ENCODE measurements at places on chromosomes 3 and 15.

DNA sequence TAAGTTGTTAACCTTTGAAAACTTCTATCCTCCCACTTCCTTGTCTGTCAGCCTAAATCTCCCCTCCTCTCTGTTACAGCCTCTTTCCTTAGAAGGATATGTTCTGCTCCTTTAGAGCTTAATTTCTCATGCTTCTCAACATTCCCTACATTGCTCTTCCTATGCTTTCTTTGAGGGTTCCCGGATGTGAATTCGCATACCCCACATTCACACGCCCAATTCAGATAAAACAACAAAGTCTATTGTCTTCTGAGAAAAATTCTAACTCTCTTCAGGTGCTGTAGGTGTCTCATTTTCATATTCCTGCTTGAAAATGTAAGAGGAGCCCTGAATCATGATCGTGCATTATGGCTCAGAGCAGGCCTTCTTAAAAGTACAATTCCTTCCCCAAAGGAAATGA lies 171.8 kb upstream of the DPH6 start:
- no peak for DNase-seq

- no peak for DNase-seq
These were observed 319.8 kb upstream of the LRRFIP2 start for GRCh38 chr3:37494216-37494615.

- DNase-seq: no peak
These were observed 125.8 kb downstream of the PGPEP1L start for GRCh38 chr15:98881526-98882520.

- no peak for DNase-seq
These were observed 232.1 kb downstream of the NR1D2 start for GRCh38 chr3:24177201-24177600.

DNA sequence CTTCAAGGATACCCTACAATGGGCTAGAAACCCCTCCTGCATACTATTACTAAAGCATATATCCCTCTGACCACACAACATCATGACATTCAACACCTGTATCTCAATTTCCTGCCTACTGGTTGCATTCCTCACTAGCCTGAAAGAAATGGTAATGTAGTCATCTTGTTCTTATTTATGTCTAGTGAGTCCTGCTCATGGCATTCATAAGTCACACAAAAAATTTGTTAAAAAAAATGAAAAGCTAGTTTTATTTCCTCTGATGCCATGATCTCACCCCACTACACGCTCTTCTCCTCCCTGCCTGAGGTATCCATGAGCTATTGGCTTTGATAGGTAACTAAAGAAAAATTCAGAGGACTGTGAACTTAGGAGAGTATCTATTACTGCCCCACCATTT lies 284.5 kb downstream of the ZNF385D start:
- DNase-seq: no peak

- DNase-seq: no peak
These were observed 19.8 kb downstream of the CDV3 start for GRCh38 chr3:133593243-133593642.

DNA sequence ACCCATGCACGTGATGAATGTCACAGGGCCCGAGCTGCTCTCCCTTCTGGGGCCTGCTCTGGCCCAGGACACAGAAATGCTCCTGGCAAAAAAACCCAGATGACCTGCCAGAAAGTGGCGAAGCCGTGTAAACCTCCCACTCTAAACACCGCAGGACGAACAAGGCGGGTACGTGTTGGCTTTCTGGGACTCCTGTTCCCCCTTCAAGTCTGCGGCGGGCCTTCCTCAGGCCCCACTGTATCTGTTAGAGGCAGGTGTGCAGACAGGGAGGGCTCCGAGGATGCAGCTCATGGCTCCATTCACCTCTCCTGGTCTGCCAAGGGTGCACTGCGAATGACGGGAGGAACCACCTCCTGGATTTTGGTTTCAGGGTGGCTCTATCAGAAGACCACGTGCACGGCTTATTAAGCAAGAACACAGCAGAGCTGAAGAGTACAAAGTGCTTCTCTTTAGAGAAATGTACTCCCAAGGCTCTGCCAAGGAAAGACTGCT lies 173.8 kb downstream of the ADAMTS17 start:
- no peak for DNase-seq

- no peak for DNase-seq
These were observed 20.1 kb downstream of the SRGAP3 start for GRCh38 chr3:9229325-9229724.

GRCh38 chr3:122214711-122215110 lies 31.2 kb downstream of the CASR start:
- DNase-seq: no peak

DNA sequence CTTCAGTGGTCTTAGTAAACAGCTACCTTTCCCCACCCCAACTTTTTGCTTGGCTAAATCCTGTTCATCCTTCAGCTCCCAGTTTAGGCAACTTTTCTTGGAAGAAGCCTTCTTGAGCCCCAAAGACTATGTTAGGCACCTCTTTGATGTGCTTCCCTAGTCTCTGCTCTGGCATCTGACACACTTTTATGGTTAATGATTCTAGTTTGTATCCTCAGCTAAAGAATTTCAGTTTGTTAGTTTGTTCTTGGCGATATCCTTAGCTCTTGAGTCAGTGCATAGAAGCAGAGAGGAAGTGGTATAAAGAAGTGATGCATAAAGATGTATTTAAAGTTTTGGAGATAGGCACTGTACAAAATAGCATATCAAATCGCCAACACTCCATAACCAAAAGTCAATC lies 168.4 kb downstream of the WDR72 start:
- no peak for DNase-seq

DNA sequence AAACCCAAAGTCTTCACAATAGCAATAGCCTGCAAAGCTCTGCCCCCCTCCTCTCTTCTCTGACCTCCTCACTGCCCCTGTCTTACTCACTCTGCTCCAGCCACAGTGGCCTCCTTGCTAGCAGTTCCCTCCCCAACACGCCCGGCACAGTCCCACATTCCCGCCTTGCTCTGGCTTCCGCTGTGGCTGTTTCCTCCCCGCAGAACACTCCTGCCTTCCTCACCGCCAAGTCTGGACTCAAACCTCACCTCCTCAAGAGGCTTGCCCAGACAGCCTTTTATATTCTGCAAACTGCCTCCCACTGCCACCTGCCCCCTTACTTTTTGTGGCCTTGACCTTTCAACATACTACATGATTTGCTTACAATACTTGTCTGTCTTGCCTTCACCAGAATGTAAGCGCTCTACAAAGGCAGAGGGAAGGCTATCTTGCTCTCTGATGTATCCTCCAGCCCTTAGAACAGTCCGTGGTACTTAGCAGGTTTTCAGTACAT lies 406 bp upstream of the MPI start:
- no peak for DNase-seq

DNA sequence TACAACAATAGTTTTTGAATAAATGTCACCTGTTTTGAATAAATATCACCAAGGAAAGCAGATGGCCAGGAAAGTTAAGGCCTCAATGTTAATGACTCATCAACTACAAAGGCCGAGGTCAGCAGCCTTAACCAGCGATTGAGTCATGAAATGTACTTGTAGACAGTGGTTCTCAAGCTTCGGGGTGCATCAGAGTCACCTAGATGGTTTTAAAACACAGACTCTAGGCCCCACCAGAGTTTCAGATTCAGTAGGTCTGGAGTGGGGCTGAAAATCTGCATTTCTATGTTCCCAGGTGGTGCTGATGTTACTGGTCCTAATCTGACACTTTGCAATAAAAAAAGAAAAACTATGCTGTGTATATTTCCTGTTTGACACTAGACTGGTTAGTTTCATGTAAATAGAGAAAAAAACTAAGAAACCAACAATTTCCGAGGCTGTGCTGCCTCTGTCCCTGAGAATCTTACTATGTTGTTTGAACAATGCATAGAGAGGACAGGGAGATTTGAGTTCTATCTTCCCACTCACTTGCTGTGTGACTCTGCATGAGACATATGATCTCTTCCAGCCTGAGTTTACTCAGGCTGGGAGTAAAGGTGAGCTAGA lies 9.8 kb downstream of the RAB27A start:
- DNase-seq: no peak

DNA sequence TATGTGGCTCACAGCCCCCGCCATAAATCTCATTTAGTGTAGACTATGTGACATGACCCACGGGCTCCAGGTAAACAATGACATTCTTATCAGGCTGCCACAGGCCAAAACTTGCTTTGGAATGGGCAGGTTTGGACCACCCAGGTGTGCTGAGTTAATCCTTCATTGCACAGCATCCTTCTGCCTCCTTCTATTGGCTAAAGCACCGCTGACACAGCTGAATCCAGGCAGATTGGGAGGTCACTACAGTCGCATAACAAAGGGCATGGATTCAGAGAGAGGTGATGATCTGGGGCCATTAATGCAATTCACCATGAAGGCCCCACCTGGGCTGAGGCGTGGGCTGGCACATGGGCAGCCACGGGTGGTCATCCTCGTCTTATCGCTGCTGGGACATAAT lies 47.8 kb upstream of the GALNT15 start:
- no peak for DNase-seq

- DNase-seq: peak; percentile 34
These were observed 70.5 kb upstream of the ATP10A start for GRCh38 chr15:25933456-25934158.

GRCh38 chr3:63655519-63655918 lies 3.0 kb downstream of the SNTN start:
- no peak for DNase-seq

DNA sequence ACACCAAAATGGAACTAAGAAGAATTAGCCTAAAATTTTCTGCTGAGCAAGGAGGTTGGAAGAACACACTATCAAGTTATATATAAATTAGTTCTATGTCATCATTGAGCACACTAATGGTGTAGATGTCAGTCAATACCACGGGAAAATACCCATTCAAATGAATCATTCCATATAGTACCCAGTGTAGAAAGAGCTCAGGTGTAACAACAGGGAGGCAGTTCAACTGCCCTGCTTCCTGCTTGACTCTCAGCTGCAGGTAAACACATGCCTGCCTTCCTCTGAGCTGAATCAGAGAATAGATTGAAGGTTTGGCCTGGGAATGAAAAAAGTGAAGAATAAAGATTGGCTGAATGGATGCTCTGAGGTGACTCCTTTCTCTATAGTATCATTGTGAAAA lies 1088.0 kb downstream of the AGBL1 start:
- DNase-seq: no peak

DNA sequence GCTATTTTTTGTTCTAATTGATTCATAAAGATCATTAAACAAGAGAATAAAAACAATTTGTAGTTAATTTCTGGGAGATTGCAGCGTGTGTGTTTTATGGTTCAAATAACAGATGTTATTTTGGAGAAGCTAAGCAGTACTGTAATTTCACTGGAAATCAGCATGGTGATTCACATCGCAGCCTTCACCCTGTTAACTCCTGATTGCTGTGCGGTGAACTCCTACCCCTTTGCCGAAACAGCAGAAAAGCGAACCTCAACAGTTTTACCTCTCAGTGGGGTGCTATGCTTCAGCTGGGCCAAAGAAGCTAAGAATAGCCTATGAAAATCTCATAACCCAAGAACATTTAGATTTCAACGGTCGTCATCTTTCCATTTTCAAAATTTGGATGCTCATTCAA lies 441.5 kb upstream of the RARB start:
- DNase-seq: no peak

- no peak for DNase-seq
These were observed 72.2 kb downstream of the SLC7A14 start for GRCh38 chr3:170513642-170514041.

- DNase-seq: no peak
These were observed 450.1 kb upstream of the THBS1 start for GRCh38 chr15:39130556-39131379.

DNA sequence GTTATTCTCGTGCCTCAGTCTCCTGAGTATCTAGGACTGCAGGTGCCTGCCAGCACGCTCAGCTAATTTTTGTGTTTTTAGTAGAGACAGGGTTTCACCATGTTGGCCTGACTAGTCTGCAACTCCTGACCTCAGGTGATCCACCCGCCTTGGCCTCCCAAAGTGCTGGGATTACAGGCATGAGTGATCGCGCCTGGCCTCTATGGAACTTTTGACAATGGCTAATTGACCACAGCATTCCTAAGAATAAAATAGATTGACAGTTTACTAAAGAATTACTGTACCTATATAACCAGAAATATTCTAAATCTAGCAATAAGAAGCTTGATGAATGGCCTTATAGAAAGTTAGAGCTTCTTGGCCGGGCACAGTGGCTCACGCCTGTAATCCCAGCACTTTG lies 51.0 kb upstream of the TRIM42 start:
- DNase-seq: no peak

- DNase-seq: no peak
These were observed 578.0 kb downstream of the UNC13C start for GRCh38 chr15:54556231-54556630.

DNA sequence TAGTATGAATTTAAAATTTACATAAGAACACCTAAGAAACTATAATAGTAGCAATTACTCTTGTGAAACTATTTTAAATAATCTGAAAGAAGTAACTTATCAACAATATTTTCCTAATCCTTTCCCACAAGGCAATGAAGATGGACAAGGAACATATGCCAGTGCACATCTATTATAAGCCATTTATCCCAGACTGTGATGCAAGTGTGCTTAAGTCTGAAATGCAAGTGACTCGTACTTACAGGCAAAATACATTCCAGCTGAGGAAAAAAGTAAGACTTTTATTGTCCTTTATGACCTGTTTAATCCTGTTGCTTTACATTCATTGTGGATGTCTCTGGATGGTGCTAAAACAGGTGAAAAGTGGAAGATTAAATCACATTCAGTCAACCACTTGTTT lies 709.4 kb downstream of the ZNF385D start:
- DNase-seq: no peak

DNA sequence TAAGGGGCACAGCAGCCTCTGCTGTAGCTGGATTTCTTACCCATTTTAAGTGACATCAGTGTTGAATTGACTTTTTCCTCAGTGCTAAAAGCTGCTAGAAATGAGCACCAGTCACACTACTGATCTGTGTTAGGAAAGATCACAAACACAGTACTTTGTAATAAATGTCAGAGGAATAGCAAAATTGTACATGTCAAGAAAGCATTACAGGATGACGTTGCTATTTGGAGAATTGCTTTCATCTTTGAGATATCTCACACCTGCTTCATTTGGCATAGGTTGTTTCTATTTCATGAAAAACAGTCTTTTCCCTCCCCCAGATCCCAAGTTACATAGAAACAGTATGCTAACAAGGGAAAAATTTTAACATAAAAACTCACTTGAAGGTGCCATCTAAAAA lies 77.8 kb downstream of the SLC25A26 start:
- DNase-seq: no peak

GRCh38 chr15:88800026-88800425 lies 3.2 kb upstream of the ACAN start:
- no peak for DNase-seq

- no peak for DNase-seq
These were observed 15.6 kb downstream of the CLEC3B start for GRCh38 chr3:45041666-45042065.

- DNase-seq: peak; percentile 40
These were observed 42.9 kb downstream of the CCR3 start for GRCh38 chr3:46284981-46285683.
